ENCODE measurements at places on chromosomes 3 and 15.

GRCh38 chr3:46701181-46701939 lies at the start of gene TMIE:
TSS of gene TMIE (plus strand) at chr3:46701392. CDS start at chr3:46701488, 96 bp downstream.
- DNase-seq = no peak

- no peak for DNase-seq
Measured at GRCh38 chr3:5499404-5499803, 311.9 kb downstream of the EDEM1 start.

DNA sequence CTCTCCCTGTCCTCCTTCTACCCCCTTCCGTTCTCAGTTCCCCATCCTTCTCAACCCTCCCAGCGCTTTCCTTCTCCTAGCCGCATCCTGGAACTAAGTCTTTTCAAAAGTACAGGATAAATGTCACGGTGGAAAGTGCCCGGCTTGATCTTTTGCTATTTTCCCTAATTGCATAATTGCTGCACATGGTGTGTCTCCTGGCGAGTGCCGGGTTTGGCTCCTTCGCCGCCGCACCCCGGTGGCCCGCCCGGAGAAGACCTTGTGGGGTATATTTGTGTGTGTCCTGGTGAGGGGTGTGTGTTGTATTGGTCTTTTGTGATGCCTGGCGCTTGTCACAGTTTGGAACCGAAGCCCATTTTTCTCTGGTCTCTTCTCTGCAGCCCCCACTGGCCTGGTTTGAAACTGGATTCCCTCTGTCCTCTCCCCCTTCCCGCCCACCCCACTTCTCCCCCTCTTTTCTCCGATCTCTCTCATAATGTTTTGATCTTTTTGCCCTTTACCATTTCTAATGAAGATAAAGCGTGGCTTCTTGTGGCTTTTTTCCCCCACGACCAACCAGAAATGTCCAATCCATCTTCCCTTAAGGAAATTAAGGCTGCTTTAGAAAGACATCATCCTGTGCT lies 692 bp downstream of the UBE2E2 start:
- DNase-seq = no peak

- no peak for DNase-seq
Measured at GRCh38 chr3:120498556-120499346, 48.0 kb upstream of the FSTL1 start.

GRCh38 chr15:90883976-90884718 lies at the start of gene FES:
TSS of gene FES (plus strand) at chr15:90884504. CDS start at chr15:90885046, 542 bp downstream.
- DNase-seq = no peak

DNA sequence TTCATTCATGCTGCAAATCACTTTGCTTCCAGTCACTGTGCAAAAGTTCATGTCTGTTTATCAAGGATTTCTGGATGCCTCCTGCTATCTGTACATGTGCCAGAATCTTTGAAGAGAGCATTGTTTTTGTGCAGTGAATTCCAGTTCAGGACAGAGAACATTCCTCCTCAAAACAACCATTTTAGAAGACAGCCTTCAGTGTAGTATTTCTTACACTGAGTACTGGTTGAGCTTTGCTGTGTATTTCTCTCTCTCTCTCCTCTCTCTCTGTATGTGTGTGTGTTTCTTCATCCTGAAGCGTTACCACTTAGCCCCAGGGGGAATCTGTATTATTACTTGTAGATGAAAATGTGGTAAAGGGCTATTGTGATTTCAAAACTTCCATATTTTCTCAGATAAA lies 123.8 kb upstream of the CHL1 start:
- DNase-seq = no peak

- DNase-seq = no peak
Measured at GRCh38 chr15:101129851-101130380, 121.9 kb downstream of the CHSY1 start.

Data from activated effector memory CD4-positive, alpha-beta T cell treated with anti-CD3 and anti-CD28 coated beads, Interleukin-2, amount 50 U/mL, for 16 hours (primary cell).